Stimulated activated CD8-positive, alpha-beta memory T cell treated with anti-CD3 and anti-CD28 coated beads, Interleukin-7, amount 100 ng/mL, for 1 hour (primary cell): ENCODE measurements at places on chromosomes 5 and 9.

GRCh38 chr9:136795000-136795348, 1.2 kb upstream of the CCDC183 start:
- no peak for DNase-seq

DNA sequence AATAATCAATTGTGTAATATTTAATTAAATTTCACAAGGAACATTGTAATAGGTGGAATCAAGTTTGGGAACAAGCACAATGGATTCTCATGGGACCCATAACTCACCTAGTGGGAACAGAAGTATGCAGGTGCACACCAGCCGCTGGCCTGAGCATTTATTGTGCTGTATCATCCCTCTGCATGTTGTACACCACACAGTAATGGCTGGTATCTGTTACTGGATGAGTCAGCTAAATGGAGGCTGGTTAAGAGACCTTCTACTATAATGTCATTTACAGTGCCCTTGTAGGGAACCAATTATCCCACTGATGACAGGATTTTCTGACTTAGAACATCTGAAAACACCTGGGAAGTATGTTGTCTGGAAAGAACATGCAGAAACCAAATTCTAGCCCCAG, 3.2 kb upstream of the MAP3K1 start:
- no peak for DNase-seq

- DNase-seq: no peak
Observed at GRCh38 chr5:99878830-99879229, 656.3 kb upstream of the FAM174A start.

DNA sequence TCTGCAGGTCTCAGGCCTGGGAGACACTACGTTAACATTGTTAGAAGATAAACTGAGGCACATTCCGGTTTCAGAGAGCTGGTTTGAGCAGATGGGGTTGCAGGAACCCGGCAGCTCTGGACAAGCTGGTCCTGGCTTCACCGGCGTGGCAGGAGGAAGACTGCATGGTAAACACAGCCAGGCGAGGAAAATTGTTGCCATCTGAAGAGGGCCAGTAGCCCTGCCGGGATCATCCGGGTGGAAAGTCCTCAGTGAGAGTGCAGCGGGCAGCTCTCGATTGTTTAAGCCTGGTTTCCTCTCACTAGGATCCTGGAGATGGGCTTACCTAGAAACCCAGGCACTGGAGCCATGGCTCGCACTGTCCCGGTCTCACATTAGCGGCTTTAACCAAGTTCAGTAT, 226.9 kb downstream of the IRX2 start:
- no peak for DNase-seq

DNA sequence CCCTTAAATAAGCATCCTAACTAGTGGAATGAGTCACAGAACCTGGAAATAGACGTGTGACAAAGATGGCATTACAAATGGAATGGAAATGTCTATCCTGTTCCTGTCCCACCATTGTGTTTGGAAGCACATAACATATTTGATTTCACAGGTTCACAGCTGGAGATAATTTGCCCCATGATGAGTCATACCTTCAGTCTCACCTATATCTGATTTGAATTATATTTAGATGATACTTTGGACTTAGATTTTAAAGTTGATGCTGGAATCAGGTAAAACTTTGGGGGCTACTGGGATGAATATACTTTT, 92.5 kb downstream of the CEMIP2 start:
- DNase-seq: no peak

DNA sequence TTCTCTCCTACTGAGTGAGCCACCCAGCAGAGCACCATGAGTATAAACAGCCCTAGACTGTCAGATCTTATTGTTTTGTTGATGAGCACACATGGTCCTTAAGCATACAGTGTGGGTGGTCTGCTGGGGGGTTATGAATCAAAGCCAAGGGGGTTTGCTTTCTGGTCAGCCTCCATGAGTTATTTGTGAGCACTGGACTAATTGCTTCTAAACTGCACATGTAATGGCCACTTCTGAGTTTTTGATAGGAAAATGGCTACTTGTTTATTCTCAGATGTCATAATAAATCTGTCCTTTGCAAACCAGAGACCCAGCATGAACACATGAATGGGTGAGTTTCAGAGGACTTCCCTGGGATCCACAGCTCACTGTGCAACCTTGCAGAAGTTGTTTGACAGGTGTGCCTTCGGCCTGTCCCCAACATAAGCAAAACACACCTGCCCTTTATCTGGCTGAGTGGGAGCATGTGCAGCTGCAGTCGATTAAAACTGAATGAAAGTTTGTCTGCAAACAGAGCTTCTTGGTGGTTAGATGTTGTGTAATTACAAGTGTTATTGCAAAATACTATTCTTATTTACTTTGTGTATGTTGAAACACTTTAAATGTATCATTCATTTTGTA, 35.9 kb downstream of the MAMDC2 start:
- DNase-seq: no peak

- DNase-seq: no peak
Observed at GRCh38 chr9:37464426-37465248, 613 bp downstream of the ZBTB5 start.

DNA sequence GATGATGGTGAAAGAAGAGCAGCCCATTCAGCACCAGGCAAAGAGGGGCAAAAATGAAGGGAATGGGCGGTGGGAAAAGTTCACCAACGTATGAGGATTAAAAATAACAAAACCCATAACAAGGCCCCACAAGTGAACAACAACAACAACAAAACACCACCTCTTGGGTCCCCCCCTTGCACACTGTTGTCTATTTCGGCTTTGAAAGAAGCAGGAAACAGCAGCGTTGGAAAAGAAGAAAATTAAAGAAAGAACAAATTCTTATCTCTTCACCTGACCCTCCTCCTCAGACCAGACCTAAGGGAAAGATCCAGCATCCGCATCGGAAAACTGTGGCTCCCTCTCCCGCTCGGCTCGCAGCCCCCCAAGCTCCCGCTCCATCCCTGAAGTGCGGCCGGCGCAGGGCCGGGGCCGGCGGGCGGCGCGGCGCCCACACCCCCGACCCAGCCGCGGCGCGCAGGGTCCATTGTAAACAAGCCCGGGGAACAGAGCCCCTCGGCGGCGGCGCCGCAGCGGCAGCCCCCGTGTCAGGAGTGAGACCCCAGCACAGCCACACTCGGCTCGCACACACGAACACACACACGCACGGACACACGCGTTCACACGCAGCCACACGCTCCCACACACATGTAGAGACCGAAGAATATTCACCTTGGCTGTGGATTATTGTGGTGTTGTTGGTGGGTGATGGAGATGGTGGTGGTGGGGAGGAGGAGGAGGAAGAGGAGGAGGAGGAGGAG, 535 bp downstream of the RFX3 start:
- DNase-seq: no peak

DNA sequence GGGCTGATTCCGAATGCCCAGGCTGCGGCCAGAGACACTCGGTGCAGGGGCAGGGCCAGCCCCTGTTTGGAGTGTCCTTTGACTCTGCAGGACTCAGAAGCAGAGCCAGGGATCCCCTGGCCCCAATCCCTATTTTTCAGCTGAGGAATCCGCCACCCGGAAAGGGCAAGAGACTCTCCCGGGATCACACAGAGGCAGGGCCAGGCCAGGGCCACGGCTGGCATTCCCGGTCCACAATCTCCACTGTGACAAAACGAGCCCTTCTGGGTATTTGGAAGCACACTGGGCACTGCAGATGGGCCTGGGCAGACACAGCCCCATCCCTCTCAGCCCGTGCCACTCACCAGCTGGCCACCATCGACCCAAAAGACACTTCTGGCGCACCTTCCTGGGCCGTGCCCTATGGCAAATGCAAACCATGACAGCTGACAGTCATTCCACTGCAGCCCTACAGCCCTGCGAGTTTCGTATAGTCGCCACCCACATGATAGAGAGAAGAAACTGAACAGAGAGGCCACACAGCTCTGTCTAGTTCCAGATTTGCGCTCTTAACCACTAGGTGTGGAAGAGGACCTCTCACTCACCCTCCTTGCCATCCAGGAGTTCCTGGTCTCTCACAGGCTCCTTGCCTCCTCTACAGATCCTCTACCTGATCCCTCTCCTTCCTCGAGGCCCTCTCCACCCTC, 13.3 kb downstream of the NR5A1 start:
- DNase-seq: no peak

DNA sequence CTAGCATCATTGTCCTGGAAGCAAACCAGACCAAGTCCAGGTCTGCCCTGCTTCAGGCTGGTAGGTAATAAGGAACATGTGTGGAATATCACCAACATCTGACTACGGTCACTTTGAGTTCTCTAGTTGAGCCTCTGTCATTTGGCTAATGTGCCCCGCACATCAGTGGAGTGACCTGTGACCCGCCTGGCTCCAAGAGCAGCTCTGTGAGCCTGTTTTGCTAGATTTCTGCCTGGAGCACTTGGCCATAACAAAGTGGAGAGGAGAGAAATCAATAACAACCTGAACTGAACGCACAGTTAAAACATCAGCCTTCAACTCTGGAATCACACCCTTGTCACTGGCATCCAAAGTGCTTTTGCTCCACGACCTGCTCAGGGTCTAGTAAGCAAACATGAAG, 115.7 kb downstream of the PPP2R2B start:
- DNase-seq: no peak

DNA sequence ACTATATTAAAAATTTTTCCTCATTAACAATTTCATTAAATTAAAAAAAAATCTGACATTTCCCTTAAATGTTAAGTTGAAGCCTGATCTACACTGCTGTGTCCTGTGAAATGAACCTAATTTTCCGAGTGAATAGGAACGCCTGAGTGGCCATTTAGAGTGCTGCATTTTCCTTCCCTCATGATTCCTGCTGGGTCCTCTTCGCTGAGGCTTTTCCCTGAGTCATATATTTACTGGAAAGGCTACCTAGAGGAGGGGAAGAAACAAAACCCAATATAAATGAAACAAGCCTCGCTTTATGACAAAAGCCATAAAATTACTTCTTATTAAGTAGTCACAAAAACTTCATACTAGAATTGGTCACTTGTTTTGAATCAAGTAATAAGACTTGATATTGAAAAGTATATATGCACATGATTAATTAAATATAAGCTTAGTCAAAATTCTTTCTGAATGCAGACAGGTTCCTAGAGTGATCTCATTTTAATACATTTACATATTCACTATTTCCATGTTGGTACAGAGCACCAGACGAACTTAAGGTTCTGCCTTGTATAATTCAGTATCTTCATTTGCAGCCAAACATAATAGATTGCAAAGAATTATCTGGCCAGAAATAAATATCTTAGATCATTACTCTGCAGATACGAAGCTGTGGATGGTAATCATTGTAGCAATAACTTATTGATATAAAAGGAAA, 6.3 kb upstream of the ISCA1 start:
- no peak for DNase-seq

- no peak for DNase-seq
Observed at GRCh38 chr9:94847486-94847885, 121.0 kb downstream of the AOPEP start.

DNA sequence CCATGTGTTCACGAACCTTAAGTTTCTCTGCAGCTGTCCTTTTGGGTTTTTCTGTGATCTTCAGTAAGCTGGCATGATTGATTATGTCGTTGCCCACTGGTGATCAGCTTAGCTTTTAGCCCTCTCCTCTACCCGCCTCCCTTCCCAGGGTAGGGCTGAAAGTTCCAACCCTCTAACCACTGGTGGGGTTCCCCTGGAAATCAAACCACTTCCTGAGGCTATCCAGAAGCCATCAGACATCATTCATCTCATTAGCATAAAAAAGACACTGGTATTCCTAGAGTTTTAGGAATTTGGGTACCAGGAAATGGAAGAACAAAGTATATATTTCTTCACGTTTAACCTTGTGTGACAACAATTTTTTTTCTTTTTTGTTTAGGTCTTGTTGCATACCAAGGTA, 29.8 kb downstream of the SPIN1 start:
- no peak for DNase-seq

DNA sequence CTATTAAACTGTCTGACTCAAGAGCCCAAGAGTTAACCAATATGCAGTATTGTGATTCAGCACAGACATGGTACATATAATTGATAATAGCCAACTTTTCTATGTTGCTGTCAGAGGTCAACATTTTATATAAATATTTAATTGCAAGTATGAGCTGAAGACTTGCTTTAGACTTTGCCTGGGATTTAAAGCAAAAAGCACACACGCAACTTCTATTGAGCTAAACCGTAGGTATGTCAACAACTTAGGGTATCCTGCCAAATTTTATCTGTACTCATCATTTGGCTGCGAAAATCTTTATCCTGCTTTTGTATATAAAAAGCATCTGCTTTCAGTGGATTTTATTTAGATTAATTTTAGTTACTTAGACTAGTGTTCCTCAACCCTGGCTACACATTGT, 27.4 kb downstream of the UHRF2 start:
- DNase-seq: no peak

GRCh38 chr9:101468116-101468515, 32.5 kb upstream of the ALDOB start:
- DNase-seq: no peak

GRCh38 chr5:113989913-113990305, 372.0 kb upstream of the KCNN2 start:
- no peak for DNase-seq

DNA sequence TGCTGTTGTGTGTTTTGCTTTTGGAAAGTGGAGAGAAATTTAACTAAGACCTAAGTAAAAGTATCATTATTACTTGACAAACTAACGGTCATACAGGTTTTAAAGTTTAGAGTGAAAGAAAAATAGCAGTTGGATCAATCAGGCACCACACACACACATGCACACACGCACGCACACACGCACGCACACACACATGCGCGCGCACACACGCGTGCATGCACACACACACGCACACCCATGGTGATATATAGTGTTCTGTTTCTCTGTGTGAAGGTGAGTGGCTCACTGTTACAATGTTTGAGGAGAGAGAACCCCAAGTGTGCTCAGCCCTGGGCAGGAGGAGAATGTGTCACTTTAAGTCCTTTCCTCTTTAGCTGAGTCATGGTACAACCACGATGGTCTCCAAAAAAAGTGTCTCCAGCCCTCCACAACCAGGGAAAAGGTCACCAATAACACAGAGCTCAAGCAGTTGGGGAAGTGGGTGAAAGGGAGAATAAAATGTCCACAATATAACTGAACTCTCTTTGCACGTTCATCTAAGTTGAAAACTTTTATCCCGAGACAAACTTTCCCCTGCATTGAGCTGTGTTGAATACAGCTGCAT, 3.2 kb downstream of the ZNF366 start:
- no peak for DNase-seq

DNA sequence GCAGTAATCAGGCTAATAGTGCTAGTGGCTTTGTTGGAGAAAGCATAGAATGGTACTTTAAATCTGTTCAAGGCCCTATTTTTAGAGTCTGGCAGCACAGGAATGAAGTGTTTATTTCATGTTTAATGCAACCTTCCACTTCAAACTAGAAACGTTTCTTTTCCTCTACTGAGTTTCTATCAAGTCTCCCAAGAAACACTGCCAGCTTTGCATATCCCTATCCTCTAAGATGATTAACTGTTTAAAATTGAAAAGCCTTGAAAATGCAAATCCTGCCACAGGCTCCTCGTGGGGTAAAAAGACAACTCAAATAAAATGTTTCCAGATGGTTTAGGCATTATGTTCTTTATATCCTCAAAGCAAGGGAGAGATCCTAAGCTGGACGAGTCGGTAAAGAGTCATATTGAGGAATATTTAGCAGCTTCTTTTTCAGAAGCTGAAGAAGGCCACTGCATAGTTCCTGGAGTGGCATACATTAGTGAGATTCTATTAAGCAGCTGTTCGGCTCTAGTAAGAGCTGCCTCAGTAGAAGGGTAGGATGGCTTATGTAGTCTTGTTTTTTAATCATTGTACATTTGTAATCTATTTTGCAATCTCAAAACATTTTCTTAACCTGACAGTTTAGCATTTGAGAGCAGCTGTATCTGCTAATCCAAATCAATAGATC, 251.2 kb downstream of the CHSY3 start:
- no peak for DNase-seq

GRCh38 chr5:93608855-93609254, 25.8 kb downstream of the NR2F1 start:
- no peak for DNase-seq
